Dermis blood vessel endothelial cell (primary cell): ENCODE measurements at places on chromosomes 12 and 14. TPM values are rescaled to one million over a fixed set of nuclear protein-coding genes. Genes with fewer than 3 reads are reported as not detected.

Gene GARIN6
- total RNA-seq = not detected in 2 replicates

Gene EPYC
- not detected in 2 replicates for total RNA-seq

Gene KCNC2
- total RNA-seq = not detected in 2 replicates

Gene CLEC4D
- total RNA-seq = not detected in 2 replicates

Gene DLGAP5
- total RNA-seq = 11.6 and 78.0 TPM in 2 replicates

Gene ATL1
- total RNA-seq = 1.9 and 2.6 TPM in 2 replicates

Gene RNF212B
- not detected in 2 replicates for total RNA-seq

Gene DIO3
- not detected in 2 replicates for total RNA-seq

Gene KRT80
- 0.17 and 1.2 TPM in 2 replicates for total RNA-seq
